Ascending aorta (tissue), 2 donors: ENCODE measurements at places on chromosomes 13 and 19.

- DNase-seq = no peak
These were observed 32.9 kb upstream of the SLC15A1 start for GRCh38 chr13:98785405-98785804.

- no peak for DNase-seq
These were observed 22.0 kb downstream of the ITGBL1 start for GRCh38 chr13:101474419-101474957.

- DNase-seq = no peak
These were observed 7.4 kb downstream of the SYT3 start for GRCh38 chr19:50632151-50632835.

- no peak for DNase-seq
These were observed 10.2 kb upstream of the CARM1 start for GRCh38 chr19:10861103-10861651.

- DNase-seq = no peak
These were observed 17.8 kb downstream of the SULT2B1 start for GRCh38 chr19:48569814-48570213.

DNA sequence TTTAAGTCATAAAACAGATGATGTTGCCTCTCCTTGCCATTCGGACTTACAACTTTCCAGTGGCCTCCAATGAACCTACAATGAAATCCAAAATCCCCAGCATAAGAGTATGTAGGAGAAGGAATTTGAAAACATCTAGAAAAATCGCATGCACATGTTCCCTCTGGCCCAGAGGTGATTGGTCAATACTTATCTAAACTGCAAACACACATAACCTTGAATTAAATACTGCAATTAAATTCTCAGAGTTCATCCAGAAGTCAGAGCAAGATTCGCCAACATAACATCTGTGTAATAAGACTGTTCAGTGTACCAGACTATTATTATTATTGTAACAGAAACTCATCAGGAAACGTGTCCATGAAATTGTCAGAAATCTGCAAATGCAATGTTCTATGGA is 82.2 kb upstream of the USP29 start:
- no peak for DNase-seq

DNA sequence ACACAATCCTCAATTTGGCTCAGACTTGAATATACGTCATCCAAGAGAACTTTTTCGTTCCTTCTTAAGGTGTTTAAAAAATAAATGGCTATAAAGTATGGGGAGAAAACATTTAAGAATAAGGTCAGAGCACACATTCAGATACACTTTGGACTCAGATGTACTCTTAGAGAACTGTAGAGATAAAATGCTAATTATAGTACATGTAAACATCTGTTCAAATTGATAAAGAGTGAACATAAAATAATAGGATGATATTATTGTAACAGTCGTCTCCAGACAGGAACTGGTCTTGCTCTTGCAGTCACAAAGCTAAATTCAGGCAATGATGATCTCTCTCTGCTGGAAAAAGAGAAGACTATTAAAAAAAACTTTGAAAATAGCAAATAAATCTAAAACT is 91.4 kb downstream of the RBM26 start:
- no peak for DNase-seq

DNA sequence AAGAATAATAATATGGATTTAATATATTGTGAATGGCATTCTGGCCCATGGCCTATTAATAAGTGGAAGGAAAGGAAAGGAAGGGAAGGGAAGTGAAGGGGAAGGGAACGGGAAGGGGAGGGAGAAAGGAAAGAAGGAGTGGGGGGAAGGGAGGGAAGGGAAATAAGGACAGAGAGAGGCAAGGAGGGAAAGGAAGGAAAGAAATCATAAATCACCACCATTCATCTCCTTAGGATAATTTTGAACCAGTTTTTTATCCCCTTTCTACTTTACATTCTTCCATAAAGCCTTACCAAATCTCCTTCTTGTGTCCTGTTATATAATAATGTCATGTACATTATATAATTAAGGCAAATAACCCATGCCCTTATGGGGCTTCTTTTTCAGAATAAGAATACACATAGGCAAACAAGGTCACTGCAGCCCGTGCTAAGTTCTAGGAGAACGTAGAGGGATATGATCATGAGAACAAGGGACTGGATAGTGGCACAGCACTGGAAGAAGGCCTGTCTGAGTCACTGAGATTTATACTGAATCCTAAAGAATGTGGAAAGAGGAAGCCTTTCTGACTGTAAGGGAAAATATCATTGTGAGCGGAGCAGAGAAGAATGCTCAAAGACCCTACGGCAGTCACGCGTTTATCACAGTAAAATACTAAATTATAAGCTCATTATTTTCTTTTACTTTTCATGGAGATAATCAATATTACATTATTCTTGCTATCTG is 444.5 kb upstream of the GPC6 start:
- DNase-seq = no peak

DNA sequence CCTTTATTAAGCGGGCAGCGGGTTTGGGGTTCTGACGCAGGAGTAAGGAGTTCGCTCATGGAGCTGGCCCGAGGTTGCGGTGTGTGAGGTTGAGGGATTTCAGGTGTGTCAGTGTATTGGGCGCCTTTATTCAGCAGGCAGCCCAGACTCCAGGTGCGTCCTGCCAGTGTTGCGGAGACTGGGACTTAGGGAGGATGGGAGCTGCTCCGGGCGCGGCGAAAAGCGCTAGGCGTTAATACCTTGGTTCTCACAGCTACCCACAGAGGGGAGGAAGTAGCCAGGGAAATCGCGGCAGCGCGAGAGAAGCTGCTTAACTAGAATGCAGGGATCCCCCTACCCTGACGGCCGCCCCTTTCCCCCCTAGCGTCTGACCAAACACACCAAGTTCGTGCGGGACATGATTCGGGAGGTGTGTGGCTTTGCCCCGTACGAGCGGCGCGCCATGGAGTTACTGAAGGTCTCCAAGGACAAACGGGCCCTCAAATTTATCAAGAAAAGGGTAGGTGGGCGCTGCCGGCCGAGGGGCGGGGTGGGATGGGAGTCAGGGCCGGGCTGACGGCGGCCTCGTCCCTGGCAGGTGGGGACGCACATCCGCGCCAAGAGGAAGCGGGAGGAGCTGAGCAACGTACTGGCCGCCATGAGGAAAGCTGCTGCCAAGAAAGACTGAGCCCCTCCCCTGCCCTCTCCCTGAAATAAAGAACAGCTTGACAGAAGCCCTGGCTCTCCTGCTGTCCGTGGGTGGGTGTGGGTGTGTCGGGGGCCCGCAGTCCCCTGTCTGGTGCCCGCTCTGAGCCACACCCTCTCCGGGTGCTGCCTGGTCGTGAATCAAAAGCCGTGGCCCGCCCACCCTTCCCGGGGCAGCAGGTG is 1.1 kb downstream of the RPL36 start:
- DNase-seq = no peak

GRCh38 chr13:67389171-67389570 is 159.0 kb upstream of the PCDH9 start:
- DNase-seq = no peak

- DNase-seq = no peak
These were observed 49.3 kb downstream of the DLEU7 start for GRCh38 chr13:50794226-50794625.

GRCh38 chr13:35724446-35724845 is 248.0 kb upstream of the MAB21L1 start:
- DNase-seq = no peak

- DNase-seq = no peak
These were observed 9.4 kb downstream of the URAD start for GRCh38 chr13:27979001-27979643.

- DNase-seq = no peak
These were observed 17.8 kb downstream of the KCTD15 start for GRCh38 chr19:33814181-33815165.

DNA sequence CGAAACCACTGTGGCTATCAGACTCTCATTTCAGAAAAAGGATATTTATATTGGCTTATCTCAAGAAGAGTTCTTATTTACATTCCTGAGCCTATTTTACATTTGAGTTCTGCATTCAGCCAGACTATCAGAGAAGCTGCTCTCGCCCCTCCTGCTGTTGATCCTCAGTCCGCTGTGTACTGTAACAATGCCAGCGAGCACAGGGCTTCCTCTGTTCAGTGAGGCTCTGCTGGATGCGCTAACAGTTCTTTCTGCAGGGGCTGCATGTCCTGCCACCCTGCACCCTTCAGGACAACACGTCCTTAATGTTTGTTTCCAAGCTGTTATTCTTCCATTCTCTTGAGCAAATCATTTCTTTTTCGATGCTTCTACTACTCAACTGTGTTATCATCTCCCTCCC is 463.7 kb upstream of the SGCG start:
- no peak for DNase-seq

GRCh38 chr13:105307776-105308175 is 1227.7 kb downstream of the EFNB2 start:
- no peak for DNase-seq

- DNase-seq = no peak
These were observed 502.1 kb upstream of the SLC10A2 start for GRCh38 chr13:103568314-103568713.

GRCh38 chr13:24328145-24328544 is 18.8 kb downstream of the C1QTNF9 start:
- DNase-seq = no peak

GRCh38 chr19:36061367-36061766 is 6.7 kb downstream of the WDR62 start:
- DNase-seq = no peak

DNA sequence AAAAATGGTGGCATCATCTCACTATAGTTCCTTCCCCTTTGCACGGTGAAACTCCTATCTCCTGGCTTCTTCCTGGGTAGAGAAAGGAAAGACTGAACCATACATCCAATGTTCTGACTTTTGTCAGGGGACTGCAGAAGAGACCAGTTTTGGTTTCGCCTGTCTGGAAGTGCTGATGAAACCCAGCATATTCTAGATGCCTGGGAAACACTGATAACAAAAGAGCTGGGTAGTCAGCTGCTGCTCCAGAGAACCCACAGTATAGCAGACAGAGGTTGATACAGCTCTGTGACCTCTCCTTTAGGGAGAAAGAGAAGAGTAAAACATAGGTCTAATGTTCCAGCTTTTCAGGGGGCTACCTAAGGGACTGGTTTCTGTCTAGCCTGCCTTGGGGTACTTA is 695.3 kb downstream of the DIAPH3 start:
- no peak for DNase-seq

DNA sequence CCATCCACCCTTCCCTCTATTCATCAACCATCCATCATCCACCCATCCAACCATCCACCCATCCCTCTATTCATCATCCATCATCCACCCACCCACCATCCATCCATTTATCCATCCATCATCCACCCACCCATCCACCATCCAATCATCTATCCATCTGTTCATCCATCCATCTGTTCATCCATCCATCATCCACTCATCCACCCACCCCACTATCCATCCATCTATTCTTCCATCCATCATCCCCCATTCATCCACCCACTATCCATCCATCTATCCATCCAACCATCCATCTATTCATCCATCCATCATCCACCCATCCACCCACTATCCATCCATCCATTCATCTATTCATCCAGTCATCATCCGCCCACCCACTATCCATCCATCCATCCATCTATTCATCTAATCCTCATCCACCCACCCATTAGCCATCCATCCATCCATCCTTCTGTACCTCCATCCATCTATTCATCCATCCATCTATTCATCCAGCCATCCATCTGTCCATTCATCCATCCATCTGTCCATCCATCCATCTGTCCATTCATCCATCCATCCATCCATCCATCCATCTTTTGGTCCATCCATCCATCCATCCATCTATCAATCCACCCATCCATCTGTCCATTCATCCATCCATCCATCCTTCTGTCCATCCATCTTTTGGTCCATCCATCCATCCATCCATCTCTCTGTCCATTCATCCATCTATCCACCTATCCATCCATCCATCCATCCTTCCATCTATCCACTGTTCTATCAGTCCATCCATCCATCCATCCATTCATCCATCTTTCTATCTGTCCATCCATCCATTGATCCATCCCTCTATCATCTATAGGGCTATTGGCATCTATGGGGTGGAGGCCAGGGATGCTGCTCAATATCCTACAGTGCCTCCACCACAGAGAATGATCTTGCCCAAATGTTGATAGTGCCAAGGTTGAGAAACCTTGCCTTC is 47.5 kb downstream of the CPAMD8 start:
- no peak for DNase-seq

DNA sequence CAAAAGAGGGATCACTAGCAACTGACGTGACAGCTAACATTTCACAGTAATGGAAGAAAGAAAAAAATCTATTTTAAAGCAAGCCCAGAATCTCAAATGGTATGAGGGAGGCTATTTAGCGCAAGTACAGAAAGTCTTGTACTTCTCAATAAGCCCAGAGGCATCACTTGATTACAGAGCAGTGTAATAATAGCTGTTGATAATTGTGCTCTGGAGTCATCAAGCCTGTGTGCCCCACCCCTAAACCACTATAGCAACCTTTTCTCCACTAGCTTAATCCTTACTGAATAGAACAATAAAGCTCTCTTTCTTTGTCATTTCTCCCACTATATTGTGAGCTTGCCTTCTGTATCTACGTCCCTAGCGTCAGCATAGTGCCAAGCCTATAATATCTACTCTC is 56.6 kb downstream of the FREM2 start:
- no peak for DNase-seq

DNA sequence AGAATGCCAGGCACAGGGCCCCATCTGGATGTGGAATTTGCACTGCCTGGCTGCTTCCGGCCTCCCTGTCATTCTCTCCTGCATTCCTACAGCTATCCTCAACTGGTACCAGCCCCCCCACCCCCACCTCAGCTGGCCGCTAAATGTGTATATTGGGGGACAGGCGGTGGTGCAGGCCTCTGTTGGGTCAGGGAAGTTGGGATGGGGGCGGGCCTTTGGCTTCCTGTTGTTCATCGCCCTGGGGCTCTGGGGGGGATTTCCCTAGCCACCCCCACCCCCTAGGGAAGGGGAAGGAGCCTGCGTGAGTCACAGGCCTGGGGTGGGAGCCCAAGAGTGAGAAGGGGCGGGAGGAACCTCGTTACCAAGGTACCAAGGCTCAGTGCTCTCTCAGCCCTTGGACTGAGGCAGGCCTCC is 10.6 kb downstream of the POU2F2 start:
- peak; percentile 73 for DNase-seq

DNA sequence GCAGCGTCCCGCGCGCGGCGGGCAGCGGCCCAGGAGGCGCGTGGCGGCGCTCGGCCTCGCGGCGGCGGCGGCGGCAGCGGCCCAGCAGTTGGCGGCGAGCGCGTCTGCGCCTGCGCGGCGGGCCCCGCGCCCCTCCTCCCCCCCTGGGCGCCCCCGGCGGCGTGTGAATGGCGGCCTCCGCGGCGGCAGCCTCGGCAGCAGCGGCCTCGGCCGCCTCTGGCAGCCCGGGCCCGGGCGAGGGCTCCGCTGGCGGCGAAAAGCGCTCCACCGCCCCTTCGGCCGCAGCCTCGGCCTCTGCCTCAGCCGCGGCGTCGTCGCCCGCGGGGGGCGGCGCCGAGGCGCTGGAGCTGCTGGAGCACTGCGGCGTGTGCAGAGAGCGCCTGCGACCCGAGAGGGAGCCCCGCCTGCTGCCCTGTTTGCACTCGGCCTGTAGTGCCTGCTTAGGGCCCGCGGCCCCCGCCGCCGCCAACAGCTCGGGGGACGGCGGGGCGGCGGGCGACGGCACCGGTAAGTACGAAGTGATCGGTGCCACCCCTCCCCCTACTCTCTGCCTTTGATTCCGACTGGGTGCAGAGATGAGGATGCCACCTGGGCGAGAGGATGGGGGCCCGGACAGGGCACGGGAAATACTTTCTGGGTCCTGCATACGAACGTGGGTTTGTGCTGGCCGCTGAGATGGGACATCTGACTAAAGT is 874 bp downstream of the TRIM28 start:
- no peak for DNase-seq
